ENCODE measurements at places on chromosomes 2 and 18. TPM values are rescaled to one million over a fixed set of nuclear protein-coding genes. Genes with fewer than 3 reads are reported as not detected.

- no peak for DNase-seq
These were observed 22.6 kb upstream of the SUCLG1 start for GRCh38 chr2:84481702-84482101.

- no peak for DNase-seq
These were observed 125.5 kb downstream of the DYSF start for GRCh38 chr2:71578767-71579342.

DNA sequence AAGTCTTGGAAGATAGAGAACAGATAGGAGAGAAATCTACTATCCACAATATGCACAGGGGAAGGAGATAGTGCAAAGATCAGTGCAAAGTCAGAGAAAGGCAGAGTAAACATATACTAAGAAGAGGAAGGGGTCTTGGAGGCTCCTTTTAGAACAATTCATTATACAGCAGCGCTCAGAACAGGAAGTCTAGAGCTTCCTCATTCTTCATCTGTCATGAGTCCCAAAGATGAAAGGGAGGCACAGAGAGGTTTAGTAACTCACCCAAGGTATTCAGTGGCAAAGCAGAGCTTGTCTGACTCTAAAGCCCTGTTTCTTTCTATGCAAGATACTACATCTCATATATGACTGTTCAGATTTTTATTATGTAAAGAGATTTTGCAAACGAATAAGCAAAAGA lies 1.4 kb downstream of the SP110 start:
- no peak for DNase-seq

GRCh38 chr2:104849618-104850141 lies 4.2 kb upstream of the POU3F3 start:
- no peak for DNase-seq

HAAO gene
- polyA plus RNA-seq: 25.2 TPM

DNA sequence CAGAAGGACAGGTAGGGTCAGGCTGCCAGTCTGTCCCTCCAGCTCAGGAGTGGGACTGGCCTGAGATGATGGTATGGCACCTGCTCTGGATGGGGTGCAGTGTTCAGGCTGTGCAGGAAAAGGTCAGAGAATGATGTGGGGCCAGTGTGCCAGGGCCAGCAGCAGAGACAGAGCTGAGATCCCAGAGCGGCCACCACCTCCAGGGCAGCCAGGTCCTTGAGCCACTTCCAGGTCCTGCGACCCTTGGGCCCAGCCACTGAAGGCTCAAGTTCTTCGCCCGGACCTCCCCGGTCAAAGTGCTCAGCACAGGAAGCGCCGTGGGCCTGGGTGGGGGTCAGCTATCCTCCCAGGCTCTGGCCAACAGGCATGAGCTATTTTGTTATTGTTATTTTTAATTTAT lies 12.1 kb upstream of the ARMC9 start:
- DNase-seq: no peak

GRCh38 chr2:69082430-69082997 lies 69.5 kb downstream of the ANTXR1 start:
- DNase-seq: no peak

DNA sequence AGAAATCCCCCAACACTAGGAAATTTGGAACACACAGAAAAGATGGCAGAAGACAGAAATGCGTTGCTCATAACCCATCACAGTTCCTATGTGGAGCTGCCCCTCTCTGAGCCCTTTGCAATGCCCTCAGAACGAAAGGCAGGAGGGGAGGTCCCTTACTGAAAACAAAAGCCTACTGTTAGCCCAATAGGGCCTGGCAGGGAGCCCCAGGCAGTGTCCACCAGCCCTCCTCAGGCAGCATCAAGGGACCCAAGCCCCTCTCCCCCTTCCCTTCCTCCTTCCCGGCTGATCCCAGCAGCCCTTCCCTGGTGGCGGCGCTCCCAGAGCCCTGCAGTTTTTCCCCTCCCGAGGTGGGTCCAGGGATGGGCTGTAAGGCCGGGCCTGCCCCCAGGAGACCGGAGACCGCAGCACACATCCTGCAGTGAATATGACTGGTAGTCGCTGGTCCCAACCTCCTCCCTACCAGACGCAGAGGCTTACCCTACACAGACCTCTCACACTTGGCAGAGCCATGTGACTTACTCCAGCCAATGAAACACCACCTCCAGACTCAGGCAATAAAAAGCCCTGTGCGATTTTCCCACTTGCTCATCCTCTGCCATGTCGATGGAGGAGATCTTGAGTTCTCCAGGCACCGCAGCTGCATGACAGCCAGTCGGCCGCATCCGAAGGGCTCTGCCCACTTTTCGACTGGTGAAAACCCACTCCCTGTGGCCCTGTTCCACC lies 19.4 kb upstream of the DUSP2 start:
- no peak for DNase-seq
